MV-4-11 (cell line): ENCODE measurements at places on chromosomes 2 and 18.
A peak's percentile ranks its signal among the peaks of the same experiment; 100 is the strongest.

- DNase-seq: no peak
These were observed 324.7 kb downstream of the NRXN1 start for GRCh38 chr2:50707196-50707595.

GRCh38 chr18:30328839-30329238 is 713.7 kb downstream of the DSC3 start:
- no peak for DNase-seq

DNA sequence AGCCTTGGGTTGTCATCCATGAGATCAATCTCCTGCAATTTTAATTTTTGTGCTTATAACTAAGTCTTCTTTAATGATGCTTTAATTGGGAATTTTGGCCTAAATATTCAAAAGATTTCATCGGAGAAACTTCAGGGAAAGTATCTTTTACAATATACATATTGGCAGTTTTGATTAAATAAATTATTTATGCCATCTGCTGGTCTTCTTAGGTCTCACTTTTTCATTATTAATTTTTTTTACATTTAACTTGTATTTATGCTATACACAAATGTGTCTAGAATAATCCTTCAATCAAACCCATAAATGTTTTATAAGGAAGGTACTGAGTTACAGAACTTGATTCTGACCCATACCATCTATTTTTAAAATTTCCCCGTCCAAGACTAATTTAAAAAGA is 95.1 kb upstream of the XPO1 start:
- no peak for DNase-seq

DNA sequence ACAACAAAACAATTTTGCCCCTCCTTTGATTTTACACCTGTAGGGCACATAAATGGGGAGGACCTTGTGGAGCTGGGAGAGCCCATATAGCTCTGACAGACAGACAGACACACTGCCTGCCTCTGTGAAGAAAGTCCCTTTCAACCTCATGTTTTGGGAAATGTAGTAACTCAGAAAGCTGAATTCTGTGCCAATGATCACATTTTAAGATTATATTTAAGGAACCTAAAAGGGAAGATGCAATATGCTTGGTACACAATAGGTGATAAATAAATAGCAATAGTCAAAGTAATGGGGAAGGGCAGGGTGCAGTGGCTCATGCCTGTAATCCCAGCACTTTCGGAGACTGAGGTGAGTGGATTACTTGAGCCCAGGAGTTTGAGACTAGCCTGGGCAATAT is 446.4 kb upstream of the ID2 start:
- DNase-seq: no peak

- no peak for DNase-seq
These were observed 250.9 kb downstream of the FBXO15 start for GRCh38 chr18:73896685-73897084.

DNA sequence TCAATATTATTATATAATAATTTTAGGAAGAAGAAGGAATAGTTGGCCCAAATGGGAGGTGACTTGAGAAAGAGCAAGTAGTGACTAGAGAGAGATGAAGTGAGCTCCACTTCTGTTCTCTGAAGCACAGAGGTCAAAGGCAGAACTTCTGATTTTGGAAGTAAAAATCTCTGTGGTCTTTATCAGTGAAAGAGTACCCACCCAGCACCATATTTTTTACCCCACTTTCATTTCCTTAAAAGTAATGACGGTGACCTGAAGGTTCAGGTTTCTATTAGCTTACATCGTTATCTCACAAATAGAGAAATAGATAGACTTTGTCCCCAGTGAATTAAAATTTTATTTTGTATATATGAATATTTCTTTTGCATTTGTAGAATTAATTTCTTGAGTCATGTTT is 95.3 kb downstream of the CDH7 start:
- no peak for DNase-seq

DNA sequence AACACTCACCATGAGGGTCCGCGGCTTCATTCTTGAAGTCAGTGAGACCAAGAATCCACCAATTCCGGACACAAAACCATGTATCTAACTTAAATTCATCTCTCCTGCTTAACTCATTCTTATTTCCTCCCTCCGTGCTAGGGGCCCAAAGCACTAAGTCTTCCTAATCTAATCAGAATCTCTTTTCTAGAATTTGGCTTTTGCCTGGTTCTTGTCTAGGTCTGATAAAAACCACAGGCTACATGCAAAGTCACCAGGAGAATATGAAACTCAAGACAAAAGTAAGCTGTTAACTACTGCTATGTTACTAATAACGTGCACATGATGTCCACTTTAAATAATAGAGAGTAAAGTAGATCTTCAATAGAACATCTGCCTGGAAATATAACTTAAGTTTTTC is 69.9 kb downstream of the TRIP12 start:
- no peak for DNase-seq

- peak; percentile 7 for DNase-seq
These were observed 479.3 kb downstream of the CPS1 start for GRCh38 chr2:211035548-211036185.

DNA sequence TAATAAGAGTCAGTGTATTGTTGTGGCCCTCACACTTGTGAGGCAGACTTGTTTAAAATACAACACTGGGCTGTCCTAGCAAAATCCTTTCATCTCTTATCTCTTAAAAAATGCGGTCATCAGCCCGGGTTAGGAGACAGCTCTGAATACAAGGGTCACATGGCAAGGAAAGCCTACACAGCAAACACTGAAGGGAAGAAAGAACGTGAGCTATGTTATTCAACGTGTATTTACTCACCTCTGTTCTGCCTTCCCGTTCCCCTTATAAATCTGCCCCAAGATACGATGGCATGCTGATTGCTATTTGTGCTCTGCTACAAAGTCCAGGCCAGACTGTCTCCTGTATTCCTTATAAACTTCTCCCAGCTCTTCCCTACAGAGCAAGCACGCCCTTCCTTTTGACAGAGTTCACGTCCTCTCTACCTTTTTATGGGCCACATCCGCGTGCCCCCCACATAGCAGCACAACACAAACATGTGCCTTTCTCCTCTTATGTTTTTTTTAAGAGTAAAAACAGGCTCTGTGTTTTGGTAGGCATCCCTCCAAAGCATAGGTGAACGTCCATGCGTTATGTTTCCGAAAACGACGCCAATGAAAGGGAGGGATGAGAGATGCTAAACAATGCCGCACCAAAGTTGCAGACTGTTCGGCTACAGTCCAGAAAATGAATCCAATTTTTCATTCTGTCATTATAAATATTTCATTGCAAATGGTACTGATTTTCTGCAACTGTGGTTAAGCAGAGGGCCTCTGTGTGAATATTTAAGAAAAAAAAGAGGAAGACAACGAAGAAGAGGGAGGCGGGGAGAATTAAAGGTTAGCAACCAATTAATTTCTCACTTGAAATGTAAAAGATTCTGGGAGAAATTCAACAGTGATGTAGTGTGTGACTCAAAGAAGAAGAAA is 274.7 kb downstream of the ZNF521 start:
- no peak for DNase-seq

DNA sequence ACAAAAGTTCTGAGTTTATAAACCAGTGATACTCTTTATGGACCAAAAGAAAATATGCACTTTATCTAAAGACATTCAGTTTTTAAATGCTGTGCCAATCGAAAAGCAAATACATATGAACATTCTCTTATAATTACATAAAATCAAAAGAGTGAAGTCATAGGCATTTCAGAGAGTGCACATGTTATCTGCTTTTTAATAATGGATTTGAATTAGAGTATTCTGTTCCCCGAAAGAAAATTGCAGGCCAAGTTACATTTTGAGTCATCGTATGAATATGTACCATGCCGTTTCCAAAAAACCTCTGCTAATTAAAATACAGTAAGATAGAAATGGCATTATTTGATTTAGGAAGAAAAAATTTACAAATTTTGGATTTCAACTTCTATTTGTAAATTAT is 565.7 kb downstream of the ZEB2 start:
- DNase-seq: no peak

- DNase-seq: no peak
These were observed 187.1 kb downstream of the GULP1 start for GRCh38 chr2:188478724-188479123.

DNA sequence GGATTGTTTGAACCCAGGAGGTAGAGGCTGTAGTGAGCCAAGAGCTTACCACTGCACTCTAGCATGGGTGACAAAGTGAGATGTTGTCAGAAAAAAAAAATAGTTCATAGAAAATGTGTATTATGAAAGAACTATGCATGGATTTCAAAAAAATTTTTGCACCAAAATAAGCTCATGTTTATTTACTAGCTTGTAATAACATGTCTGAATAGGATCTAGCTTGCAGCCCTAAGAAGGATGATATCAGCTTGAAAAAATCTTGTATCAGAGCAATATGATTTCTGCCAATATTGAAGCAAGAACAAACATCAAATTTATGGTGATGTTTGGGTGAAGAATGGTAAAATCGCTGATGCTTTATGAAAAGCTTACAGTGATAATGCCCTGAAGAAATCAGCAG is 97.0 kb upstream of the RFX8 start:
- DNase-seq: no peak

DNA sequence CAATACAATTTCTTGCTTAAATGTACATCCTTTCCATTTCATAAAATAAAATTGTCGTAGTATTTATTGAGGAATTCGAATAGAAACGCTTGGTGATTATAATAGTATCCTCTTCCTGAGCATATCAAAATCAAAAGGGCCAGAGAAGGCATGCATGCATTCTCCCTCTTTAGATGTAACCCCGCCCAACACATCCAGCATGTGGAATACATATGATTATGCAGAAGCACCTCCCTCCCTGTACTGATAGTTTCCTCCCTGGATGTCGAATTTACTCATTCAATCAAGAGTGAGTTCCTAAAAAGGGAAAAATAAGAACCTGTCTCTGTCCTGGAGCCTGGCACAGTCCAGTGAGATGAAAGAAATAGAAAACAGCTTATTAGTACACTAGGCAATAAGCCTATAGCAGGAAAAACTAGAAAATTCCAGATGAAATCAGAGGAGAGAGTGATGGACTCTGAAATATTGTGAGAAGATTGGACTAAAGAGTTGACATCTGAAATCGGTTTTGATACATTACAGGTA is 262.9 kb downstream of the RDH14 start:
- DNase-seq: no peak

- no peak for DNase-seq
These were observed 29.2 kb downstream of the HS6ST1 start for GRCh38 chr2:128289439-128289838.

DNA sequence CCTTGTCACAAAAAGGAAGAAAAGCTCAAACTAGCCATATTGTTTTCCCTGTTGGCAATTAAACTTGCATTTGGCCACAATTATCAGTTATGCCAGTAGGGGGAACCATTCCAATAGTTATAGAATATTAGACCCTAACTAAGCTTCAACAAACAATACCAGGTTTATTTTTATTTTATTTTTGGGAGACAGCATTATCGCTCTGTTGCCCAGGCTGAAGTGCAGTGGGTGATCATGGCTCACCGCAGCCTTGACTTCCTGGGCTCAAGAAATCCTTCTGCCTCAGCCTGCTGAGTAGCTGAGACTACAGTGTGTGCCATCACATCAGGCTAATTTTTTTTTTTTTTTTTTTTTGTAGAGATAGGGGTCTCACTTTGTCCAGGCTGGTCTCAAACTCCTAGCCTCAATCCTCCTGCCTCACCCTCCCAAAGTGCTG is 102.1 kb downstream of the ATAD2B start:
- peak; percentile 31 for DNase-seq

GRCh38 chr2:141065042-141065441 is 1065.8 kb downstream of the LRP1B start:
- DNase-seq: no peak

DNA sequence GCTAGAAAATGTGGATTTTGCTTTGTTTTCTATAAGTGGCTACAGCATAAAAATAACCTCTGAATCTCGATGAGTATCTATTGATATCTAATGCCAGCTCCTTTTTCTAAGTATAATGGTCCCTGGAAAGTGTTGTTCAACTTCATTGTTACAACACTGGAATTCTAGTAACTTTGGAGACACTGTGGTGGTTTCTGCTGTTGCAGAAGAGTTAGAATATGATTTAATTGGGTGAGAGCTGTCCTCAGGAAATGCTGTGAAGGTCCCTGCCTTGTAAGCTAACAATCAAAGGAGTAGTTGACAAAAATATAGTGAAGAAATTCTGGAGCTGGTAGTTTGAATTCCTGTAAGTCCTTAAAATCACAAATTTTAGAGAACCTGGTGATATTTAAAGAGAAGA is 62.1 kb downstream of the C18orf63 start:
- peak; percentile 86 for DNase-seq

- no peak for DNase-seq
These were observed 6.4 kb upstream of the D2HGDH start for GRCh38 chr2:241728000-241728399.

GRCh38 chr18:49754866-49755265 is 58.5 kb downstream of the ACAA2 start:
- no peak for DNase-seq

GRCh38 chr2:197156771-197157170 is 153.8 kb downstream of the ANKRD44 start:
- DNase-seq: peak; percentile 26

GRCh38 chr18:33937270-33937816 is 287.4 kb downstream of the NOL4 start:
- no peak for DNase-seq

- DNase-seq: peak; percentile 88
These were observed 6.6 kb upstream of the OXER1 start for GRCh38 chr2:42770288-42771131.

DNA sequence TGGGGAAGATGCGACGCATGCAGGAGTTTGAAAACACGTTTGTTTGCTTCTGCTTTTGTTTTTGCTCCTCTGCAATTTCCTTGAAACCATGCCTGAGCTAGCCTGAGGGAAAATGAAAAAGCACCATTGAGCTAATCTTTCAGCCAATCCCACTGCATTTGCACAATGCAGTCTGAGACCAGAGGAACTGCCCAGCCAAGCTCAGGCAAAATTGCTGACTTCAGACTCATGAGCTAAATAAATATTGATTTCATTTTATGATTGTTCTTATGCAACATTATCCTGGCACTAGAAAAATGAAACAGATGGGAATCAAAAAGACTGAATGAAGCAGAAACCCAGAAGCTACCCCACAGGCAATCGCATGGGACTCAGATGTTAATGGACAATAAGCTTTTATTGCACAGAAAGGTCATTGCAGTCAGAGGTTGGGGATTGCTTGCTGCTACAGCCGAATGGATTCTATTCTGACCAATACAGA is 37.0 kb downstream of the TPRKB start:
- DNase-seq: peak; percentile 27

DNA sequence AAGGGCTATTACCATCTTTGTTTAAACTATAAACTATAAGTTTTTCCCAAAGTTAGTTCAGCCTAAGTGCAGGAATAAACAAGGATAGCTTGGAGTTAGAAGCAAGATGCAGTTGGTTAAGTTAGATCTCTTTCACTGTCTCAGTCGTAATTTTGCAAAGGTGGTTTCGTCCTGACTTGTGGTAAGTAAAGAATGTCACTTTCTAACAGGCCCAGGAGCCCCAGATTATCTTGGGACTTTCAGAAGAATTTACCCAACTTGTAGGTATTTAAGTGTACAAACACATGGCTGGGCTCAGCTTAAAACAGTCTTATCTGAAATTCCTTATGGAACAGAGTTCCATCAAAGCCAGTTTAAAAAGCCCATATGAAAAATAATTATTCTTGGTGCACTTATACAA is 18.3 kb upstream of the FAM98A start:
- DNase-seq: no peak

- DNase-seq: peak; percentile 49
These were observed 755 bp upstream of the ATP9B start for GRCh38 chr18:79068341-79068936.
